ENCODE measurements at places on chromosomes 2 and 18.

- no peak for DNase-seq
Observed at GRCh38 chr2:143759455-143759854, 630.2 kb downstream of the ARHGAP15 start.

GRCh38 chr18:29547626-29548025 is 1370.7 kb upstream of the CDH2 start:
- DNase-seq, result no peak

DNA sequence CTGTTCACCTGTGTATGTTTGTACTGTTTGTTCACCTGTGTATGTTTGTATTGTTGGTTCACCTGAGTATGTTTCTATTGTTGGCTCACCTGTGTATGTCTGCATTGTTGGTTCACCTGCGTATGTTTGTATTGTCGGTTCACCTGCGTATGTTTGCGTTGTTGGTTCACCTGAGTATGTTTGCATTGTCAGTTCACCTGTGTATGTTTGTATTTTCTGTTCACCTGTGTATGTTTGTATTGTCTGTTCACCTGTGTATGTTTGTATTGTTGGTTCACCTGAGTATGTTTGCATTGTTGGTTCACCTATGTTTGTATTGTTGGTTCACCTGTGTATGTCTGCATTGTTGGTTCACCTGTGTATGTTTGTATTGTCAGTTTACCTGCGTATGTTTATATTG is 14.6 kb downstream of the ADI1 start:
- no peak for DNase-seq

DNA sequence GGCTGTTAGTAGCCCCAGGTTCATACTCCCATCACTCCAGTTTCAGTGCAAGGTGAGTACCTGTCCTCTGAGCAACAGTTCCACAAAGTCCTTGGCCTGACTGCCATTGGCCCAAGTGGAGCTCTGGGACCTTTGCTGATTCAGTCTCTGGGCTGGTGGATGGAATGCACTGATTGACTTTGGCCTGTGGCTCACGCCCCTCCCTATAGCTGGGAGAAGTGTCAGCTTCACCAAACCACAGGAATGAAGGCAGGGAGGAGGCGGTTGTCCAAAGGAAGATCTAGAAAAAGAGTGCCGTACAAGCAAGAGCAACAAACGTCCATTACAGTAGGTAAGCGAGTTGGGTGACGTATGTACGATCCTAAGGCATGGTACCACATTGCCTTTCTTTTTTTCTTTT is 34.0 kb downstream of the QPCT start:
- DNase-seq, result no peak

GRCh38 chr2:137659616-137660015 is 304.7 kb upstream of the HNMT start:
- DNase-seq, result no peak

- no peak for DNase-seq
Observed at GRCh38 chr2:218291318-218292047, 820 bp downstream of the TMBIM1 start.

GRCh38 chr2:17799301-17800120 is 16.7 kb upstream of the MSGN1 start:
- no peak for DNase-seq

DNA sequence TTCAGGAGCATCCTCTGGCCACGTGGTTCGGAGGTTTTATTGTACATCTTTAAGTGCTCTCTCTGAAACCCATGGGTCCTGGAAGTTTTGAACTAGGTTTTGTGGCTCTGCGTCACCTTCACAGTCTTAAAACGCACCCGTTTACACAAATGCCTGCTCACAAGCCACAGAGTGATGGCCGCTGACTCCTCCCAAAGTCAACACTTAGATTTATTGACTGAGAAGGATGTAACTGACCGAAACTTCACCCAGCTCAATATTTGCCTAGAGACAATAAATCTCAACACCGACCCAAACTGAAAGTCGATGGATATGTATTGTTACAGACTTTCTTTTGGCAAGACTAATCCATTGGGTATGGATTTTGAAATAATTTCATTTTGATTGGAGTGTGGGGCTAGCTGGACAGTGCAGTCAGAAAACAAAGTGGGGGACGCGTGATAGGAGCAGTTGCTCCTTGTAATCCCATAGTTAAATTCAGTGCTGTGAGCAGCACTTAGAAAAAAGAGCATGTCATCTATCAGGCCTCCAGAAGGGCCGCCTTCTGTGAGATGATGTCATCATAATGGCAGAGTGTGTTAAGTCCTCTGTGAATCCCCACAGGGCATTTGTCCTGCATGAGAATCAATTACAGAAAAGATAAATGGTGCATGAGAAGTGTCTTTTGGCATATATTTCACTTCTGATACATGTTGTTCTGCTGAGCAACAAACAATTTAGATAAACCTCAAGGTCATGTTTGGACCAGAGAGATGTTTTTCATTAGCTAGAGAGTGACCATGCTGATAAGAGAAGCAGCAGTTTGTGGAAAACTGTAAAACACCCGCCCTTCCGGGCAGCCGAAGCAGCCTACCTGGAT is 183.7 kb downstream of the INO80D start:
- no peak for DNase-seq

DNA sequence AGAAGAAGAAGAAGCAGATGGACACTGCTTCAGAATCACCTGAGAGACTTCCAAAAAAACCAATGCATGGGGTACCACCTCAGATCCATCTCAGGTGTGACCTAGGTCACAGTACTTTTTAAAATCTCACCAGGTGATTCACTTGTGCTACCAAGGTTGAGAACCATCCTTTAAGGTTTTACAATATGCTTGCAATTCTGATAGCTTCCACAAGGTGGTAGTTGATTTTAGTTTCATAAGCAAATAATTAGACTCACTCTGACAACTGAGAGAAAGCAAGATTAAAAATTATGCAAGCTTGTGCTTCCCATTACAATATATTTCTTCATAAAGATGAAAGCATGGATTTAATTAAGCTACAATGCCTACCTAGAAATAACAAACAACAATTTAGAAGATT is 355.1 kb downstream of the EN1 start:
- DNase-seq, result no peak

DNA sequence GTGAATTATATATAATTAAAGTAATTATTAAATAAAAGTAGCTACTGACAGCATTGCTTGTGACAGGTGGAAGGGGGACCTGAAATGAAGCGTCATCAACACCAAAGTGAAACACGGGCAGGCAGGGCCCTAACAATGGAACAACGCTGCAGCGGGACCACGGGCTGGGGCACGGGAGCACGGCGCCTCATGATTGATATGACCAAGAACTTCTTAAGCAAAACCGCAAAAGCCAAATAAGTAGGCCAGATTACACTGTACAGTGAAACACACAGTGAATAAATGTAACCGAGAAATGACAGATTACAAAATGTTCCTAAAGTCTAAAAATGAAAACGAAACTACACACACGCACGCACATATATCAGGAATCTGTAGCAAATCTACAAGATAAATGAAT is 81.4 kb downstream of the SNTG2 start:
- DNase-seq, result no peak

DNA sequence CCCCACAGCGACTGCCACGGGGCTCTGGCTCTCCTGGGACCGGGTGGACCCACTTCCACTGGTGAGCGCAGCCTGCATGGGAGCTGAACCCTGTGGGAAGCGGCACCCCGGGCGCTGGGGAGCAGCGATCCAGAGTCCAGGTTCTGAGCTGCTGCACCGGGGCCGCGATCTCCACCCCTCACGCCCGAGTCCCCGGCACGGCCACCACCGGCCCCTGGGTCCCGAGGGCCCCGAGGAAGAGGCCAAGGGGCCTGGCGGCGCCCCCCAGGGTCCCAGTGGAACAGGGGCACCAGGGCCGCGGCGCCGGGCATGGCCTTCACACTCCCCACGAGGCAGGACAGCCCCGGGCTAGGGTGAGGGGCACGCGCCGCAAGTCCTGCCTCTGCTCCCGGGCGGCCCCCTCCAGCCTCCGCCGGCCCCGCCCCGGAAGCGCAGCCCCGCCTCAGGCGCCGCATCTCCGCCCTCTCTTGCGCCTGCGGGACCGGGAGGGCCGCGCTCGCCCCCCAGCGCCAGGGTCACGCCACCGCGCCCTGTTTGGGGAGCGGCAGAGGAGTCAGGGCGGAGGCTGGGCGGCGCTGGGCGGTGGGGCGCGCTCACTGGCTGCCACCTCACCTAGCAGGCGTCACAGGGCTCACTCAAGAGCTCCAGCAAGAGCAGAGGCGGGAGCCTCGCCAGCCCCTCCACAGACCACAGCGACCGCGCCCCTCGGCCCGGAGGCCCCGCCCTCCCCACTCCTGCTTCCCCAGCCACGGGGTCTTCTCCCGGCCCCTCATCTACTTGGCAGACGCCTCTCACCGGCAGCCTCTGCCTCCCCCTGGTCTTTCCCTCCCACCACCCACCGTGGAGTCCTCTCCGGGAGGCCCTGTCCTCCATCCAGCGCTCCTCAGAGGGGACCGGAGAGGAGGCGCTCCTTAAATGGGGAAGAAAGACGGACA is 26.8 kb downstream of the THAP4 start:
- peak; percentile 66 for DNase-seq

DNA sequence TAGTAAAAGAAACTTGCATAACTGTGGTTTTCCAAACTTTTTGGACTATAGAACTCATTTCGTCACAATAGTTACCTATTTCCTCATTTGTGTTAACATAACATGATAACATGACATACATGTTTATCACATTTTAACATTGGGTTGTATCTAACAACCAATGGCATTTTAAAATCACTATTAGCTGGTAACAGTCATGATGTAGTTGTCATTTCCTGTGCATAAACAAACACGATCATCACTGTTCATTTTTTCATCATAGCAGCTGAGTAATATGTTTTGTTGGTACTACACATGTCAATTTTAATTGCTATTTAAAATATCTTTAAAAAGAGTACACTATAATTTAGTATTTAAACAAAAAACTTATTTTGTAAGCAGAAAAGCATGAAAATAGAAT is 402.4 kb downstream of the SATB2 start:
- no peak for DNase-seq

GRCh38 chr18:62935994-62936393 is 220.7 kb downstream of the PHLPP1 start:
- no peak for DNase-seq

DNA sequence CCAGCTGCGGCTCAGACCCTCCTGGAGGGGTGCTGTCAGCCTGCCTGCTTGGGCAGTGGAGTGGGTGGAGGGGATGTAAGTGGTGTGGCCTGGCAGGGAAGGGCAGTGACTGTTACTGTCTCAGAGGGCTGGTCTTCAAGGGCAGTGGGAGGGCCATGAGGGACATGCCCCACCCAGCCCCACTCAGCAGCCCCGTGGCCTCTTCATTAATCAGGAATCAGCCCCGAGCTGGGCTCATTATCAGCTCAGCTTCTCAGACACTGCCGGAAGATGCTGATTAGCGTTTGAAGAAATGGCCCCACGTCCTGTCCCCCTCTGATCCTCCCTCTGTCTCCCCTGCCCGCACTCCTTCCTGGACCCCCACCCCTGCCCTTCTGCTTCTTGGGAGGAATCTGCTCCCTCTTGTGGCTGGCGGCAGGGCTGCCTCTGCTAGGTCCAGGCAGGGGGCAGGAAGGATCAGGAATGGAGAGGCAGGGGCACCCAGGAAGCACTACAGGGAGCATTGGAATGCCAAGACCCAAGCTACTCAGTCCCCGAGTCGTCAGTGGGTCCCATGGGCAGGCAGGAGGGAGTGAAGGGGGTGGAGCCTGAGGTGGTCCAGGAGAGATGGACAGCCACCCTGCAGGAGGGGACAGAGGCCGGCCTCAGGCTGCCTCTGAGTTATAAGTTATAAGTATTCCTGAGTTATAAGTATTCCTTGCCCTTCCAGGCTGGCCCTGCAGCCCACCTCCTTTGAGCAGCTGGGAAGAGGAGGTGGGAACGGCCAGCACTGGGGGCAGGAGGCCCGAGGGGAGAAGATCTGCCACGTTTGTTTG is 7.0 kb downstream of the ASIC4 start:
- DNase-seq, result no peak

GRCh38 chr2:23609254-23609653 is 224.3 kb downstream of the KLHL29 start:
- no peak for DNase-seq

GRCh38 chr18:27378431-27379095 is 193.5 kb upstream of the CHST9 start:
- no peak for DNase-seq

GRCh38 chr2:88032070-88032702 is 15.8 kb upstream of the RNU2-63P start:
- no peak for DNase-seq

DNA sequence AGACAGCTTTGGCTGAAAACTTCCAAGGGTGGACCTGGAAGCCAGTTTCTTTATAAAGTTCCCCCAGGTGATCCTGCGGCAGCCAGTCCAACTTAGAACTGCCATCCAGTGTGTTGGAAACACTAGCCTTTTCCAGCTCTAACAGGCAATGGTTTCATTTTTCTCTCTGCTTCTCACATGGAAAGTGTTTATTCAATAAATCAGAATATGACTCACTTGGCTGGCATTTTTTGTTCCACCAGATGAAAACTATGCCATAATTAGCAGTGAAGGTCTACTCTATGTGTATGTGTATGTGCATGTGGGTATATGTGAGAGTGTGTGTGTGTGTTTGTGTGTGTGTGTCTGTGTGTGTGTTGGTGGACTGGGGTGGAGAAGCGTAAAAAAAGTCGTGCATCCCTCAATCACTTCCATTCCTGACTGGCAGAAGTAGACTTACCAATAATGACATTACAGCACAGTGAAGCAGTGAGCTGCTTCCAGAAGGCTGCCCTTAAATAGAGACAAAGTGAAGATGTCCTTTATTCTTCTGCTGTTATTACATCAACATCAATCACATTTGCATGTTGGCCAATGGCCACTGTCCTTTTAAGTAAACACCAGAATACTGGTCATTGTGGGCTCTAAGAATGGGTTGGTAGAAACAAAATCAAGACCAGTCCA is 90.9 kb upstream of the SETBP1 start:
- no peak for DNase-seq

GRCh38 chr2:134564549-134564948 is 154.3 kb downstream of the TMEM163 start:
- DNase-seq, result no peak

GRCh38 chr2:113253453-113253852 is 25.3 kb downstream of the PAX8 start:
- no peak for DNase-seq

GRCh38 chr18:37845498-37845897 is 279.9 kb upstream of the CELF4 start:
- DNase-seq, result no peak

GRCh38 chr2:18445433-18446320 is 114.8 kb downstream of the RDH14 start:
- no peak for DNase-seq

- DNase-seq, result peak; percentile 18
Observed at GRCh38 chr2:129396980-129397599, 582.4 kb upstream of the RAB6C start.

DNA sequence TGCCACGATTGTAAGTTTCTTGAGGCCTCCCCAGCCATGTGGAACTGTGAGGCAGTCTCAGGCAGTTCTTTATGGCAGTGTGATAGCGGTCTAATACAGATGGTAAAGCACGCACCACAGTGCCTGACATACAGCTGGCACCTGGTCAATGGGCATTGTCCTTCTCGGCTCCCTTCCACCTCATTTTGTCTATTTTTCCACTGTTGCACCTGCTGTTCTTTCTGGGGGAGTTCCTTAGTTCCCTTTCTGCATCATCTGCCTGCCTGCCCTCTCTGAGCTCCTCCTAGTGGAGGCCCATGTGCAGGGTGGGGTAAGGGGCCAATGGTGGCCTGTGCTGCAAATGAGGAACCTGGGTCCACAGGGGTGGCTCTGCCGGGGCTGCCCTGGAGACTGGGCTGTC is 157.6 kb downstream of the LPIN1 start:
- DNase-seq, result no peak
